CD4-positive, alpha-beta T cell treated with Interleukin-2 at 100 ng/mL for 4 hours (primary cell): ENCODE measurements at places on chromosomes 13 and 19.

DNA sequence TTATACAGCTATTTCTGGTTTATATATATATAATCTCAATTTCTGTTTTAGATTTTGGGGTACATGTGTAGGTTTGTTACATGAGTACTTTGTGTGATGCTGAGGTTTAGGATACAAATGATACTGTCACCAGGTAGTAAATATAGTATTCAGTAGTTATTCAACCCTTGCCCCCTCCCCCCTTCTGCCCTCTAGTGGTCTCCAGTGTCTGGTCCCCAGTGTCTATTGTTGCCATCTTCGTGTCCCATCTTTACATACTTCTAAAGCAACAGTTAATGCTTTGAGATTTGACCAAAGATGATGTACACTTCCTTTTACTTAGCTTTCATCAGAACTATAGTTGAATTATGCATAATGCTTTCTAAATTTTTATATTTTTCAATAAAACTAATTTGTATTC lies 1623.4 kb upstream of the PRR20A start:
- no peak for DNase-seq

DNA sequence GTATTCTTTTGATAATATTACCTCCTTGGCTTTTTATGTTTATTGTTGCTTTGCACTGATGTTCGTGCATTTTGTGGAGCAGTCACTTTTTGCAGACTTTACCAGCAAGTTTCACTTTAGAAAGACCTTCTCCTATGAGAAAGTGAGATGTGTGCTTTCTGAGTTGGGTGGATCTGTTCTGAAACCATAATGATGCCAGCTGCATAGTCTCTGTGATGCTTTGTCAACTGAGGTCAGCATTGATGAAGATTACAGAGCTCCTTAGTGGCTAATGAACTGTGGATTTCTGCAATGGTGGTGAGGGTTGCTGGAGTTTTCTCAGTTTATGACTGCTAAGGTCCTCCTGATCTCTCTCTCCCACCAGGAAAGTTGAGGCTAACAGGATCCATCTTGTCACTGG lies 309.9 kb upstream of the SLITRK6 start:
- no peak for DNase-seq

DNA sequence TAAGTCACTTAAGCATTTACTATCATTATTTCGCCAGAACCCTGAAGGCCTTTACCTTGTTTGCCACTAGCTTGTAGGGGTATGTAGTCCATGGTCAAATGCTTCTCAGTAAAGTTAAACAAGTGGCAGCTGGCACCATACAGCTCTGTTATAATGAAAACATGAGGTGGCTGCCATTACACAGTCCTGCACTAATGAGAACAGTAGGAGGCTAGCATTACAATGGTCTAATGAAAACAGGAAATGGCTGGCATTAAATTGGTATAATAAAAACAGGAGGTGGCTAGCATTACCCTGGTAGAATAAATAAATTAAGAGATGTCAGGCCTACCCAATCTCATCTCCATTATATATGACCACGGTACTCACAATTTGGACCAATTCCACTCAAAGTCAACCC lies 107.5 kb downstream of the PCDH17 start:
- no peak for DNase-seq

DNA sequence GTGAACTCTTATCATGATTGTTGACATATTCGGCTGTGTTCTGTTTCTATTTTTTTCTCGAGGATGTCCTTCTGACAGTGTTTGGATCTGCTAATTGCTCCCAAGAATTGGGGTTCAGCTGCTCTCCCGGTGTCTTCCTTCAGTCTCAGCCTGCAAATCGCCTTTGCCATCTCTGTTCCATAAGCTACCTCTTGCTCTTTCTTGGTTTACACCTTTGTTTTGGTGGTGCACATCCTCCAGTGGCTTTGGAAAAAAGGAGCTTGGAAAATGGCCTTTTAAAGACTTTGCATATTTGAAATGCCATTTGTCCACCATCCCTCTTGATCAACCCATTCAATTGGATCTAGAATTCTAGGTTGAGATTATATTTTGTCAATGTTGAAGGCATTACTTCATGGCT lies 137.2 kb downstream of the URI1 start:
- DNase-seq: no peak

DNA sequence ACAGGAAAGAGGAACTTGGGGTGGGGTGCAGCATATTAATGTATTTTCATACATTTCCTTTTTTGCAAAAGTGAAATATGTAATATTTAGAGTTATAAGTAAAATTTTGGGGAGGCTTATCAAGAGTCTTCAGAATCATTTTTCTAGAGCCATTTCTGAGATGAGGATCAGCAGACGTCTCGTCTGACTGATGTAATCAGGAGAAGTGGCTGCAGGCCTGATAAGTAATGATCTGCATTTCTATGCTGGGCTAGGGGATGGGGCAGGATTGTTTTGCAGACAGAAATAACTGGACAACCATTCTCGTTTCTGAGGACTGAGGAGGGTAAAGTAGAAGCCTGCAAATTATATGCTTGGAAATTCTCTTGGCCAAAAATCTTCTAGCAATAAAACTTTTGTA lies 89.2 kb upstream of the ARGLU1 start:
- no peak for DNase-seq

DNA sequence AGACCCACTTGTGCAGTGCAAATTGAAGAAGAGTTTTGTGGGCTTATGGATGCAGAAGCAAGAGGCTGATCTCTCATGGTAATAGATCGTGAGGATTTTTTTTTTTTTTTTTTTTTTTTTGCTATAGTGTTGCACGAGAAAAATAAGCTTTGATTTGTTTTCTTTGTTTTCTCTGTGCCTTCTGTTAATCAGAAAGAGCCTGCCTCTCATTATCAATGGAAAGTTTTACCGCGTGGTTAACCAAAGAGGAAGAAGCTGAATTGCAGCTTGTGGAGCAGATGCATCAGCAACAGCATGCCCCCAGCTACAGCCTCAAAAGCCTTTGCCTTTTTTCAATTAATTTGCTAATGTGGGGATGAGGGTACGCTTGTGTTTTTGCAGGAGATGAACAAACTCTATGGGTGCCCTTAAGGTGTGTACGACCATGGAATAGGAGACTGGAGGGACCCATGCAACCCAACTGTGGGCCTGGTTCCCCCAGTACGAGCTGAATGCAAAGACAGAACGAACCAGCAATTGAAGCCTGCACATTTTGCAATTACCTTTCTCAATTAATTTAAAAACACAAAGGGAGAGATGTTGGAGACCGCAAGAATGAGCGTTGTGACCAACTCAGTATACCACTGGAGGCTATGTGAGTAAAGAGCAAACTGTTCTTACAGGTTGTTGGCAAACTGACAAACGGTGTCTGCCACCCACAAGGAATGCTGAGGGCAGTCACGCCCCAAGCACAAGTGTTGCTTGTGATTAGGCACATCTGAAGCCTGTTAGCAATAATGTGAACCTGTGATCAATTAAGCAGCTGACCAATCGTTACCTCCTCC lies 58.6 kb upstream of the SPRY2 start:
- no peak for DNase-seq

DNA sequence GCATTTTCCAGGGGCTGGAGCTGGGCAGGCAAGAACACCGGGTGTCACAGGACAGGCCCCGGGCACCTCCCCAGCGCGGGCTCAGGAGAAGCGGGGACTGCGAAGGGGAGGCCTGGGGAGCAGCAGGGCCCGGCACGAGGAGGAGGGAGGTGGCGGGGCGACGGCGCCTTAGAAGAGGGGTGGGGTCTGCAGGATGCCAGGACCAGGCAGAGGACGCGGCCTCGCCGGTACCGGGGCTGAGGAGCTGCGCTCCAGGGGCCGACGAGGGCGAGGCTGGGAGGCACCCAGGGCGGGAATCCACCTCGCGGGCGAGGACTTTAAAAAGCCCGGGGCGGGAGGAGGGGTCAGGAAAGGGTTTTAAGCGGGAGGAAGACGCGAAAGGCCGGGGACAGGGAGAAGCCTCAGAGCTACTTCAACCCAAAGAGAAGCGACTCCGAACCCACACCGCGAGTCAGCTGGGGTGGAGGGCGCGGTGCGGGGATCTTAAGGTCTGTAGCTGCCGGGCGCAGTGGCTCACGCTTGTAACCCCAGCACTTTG lies 665 bp downstream of the ZNF347 start:
- DNase-seq: peak; percentile 3

DNA sequence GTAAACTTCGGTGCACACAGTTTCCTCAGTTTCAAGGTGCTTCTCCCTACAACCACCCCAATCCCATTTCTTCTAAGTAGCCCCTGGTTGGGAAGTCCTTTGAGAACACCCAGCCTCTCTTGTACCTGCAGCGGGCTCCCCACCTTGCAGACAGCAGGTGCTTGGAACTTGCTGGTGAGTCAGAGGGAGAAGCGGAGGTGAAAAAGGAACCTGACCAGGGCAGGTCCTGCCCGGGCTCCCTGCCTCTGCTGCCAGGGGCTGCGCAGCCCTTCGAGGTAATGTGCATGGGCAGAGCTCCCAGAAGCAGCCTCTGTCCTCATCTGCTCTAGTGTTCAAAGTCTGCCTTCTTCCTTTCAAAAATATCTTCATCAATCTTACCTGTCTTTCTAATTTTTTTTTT lies 274.0 kb upstream of the SOX1 start:
- no peak for DNase-seq

- no peak for DNase-seq
Measured at GRCh38 chr13:96398486-96398885, 308.6 kb downstream of the HS6ST3 start.

DNA sequence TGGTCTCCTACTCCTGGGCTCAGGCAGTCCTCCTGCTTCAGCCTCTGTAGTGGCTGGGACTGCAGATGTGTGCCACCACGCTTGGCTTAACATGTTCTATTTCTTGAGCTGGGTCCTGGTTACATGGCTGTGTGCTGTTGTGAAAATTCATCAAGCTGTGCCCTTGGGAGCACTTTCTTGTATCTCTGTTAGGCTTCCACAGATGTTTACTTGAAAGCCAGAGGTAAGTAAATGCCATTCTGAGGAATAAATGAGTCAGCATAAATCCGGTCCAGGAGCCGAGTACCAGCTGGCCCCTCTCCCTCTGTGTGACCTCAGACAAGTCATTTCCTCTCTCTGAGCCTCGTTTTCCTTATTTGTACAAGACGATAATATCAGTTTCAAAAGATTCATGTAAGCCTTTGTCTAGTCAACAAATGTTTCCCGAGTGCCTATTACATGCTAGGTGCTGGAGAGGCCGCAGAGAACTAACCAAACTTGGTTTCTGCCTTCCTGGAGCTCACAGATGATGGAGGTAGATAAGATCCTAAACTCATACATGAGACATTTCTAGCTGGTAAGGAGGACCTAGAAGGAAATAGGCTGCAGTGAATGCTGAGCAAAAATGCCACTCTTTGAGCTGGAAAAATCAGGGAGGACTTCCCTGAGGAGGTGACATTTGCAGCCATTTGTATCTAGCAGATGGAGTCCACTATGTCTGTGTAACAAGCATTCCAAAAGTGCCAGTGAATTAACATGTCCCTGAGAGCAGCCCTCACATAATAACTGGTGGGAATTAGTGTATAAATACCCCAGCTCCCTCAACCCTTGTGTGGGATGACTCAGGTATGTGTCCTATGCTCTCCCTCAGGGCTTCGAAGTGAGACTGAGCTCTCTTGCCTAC lies 2.7 kb upstream of the RASAL3 start:
- peak; percentile 88 for DNase-seq

GRCh38 chr13:27774169-27774568 lies 18.1 kb upstream of the GSX1 start:
- DNase-seq: no peak

DNA sequence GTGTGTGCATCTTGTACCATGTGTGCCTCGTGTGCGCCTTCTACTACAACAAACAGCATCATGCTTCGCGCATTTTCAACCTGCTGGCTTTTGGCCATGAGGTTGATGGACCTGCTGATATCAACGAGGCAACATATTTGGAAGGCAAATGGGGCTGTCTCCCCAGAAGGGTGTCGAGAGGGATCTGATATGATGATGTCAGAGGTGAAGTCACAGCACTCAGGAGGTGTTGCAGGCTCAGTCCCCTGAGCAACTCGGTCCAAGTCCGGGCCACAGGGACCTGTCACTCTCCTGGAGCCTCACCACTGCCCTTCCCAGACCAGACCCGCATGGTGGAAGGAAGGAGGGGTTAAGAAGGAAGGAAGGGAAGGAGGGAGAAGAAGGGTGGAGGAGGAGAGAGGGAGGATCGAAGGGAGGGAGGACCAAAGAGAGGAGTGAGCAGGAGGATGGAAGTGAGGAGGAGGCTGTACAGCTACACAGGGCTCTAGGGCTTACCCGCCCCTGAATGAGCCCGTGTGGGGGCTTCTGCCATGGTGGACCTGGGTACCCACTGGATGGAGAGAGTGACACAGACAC lies 6.7 kb upstream of the C13orf46 start:
- no peak for DNase-seq

DNA sequence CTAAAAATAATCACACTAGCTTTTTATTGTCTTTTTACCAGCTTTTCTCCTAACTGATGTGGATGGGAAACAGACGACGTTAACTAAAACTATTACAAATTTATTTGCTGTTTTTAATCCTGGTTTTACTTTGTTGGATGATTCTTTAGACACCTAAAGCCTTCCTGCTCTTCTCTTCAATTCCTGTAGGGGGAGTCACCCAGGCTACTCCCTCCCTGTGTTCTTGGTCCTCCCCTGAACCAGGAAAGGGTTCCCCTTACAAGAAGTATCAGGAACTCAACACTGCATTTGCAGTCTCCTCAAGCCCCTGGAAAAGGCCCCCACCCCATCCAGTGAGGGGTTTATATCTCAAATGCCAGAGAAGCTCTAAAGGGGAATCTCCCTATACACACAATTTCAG lies 206.1 kb downstream of the SUCLA2 start:
- no peak for DNase-seq

GRCh38 chr19:29529646-29530539 lies 4.1 kb downstream of the VSTM2B start:
- no peak for DNase-seq

GRCh38 chr19:50537769-50538230 lies 24.1 kb upstream of the ASPDH start:
- peak; percentile 45 for DNase-seq

DNA sequence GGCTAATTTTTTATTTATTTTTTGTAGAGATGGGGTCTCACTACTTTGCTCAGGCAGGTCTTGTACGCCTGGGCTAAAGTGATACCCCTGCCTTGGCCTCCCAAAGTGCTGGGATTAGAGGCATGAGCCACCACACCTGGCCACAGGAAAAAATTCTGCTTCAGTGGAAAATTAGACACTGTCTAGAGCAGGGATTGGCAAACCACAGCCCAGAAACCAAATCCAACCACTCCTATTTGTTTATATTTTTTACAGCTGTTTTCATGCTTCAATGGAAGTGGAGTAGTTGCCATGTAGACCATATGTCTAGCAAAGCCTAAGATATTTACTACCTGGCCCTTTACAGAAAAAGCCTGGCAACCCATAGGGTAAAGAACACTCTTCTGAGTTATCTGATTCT lies 123.7 kb upstream of the MRI1 start:
- DNase-seq: no peak

GRCh38 chr19:1369214-1369805 lies 14.4 kb upstream of the NDUFS7 start:
- no peak for DNase-seq

DNA sequence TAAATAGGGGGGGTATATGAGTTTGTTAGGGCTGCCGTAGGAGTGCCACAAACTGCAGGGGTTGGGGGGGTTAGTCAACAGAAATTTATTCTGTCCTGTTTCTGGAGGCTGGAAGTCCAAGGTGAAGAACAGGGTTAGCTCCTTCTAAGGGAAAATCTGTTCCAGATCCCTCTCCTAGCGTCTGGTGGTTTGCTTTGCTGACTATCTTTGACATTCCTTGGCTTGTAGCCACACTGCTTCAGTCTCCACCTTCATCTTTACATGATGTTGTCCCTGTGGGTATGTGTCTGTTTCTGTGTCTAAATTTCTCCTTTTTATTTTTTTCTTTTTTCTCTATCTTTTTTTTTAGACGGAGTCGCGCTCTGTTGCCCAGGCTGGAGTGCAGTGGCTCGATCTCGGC lies 8.1 kb upstream of the ICAM1 start:
- DNase-seq: no peak
